Kidney tubule cell (primary cell): ENCODE measurements at places on chromosomes 3 and 15.

GRCh38 chr3:65412588-65412987, 626.1 kb downstream of the MAGI1 start:
- peak; percentile 86 for DNase-seq

DNA sequence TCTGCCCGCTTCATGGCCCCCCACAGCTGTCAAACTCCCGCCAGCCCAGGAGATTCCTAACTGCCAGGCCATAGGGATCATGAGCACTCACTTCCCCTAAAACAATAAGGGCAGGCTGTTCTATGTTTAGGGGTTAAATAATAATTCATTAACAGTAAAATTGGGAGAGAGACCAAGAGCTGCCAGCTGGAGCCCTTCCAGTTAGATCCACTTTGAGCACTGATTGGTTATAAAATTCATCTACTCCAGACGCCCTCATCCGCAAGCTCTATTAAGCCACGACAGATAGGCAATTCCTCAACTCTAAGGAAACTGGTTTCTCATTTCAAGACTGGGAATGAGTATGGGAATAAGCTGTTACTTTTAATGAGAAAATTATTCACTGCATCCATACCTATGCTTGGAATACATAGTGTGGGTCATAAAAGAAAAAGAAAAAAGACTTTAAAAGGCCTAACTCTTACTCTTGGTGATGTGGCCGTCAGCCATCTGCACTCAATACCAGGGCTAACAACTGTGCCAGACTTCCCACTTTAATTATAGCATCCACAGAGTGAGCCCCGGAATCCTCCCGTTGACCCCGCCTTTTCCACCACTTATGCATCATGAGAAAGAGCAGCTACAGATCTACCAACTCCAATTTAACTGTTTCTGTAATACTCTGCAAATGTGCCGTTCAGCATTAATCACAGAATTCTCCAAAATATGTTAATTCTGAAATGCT, 44.5 kb downstream of the IL17RD start:
- DNase-seq = no peak

DNA sequence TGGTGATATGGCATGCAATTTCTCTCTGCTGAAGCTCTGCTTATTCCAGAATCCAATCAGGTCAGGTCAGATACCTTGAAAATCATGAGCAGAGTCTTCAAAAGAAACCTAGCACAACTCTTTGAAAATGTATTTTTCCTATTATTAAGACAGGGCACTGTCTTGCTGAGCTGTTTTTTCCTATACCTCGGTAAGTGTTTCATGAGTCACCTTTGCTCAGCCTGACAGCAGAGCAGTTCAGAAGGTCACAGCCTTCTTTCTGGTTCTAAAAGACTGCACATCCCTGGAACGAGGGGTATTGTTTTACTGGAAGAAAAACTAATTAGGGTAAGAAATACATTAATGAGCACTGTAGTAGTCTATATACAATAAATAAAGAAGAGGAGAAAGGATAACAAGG, 422.0 kb downstream of the SOX2 start:
- DNase-seq = peak; percentile 32

DNA sequence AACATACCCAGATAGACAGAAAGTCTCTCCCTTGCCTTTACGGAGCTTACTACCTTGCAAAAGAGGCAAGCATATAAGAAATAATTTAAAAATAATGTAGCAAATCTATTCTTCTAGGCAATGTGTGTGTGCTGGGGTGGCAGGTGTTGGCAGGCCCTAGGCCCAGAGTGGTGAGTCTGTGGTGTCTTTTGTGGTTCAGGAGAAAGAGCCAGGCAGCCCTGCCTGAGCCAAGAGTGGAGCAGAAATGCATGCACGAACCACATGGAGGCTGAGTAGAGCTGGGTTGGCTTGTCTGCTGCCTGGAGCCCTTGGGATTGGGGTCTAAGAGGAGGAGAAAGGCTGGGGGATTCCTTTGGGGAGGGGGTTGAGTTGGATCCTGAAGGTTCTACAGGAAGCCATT, 70.2 kb upstream of the MYZAP start:
- no peak for DNase-seq

DNA sequence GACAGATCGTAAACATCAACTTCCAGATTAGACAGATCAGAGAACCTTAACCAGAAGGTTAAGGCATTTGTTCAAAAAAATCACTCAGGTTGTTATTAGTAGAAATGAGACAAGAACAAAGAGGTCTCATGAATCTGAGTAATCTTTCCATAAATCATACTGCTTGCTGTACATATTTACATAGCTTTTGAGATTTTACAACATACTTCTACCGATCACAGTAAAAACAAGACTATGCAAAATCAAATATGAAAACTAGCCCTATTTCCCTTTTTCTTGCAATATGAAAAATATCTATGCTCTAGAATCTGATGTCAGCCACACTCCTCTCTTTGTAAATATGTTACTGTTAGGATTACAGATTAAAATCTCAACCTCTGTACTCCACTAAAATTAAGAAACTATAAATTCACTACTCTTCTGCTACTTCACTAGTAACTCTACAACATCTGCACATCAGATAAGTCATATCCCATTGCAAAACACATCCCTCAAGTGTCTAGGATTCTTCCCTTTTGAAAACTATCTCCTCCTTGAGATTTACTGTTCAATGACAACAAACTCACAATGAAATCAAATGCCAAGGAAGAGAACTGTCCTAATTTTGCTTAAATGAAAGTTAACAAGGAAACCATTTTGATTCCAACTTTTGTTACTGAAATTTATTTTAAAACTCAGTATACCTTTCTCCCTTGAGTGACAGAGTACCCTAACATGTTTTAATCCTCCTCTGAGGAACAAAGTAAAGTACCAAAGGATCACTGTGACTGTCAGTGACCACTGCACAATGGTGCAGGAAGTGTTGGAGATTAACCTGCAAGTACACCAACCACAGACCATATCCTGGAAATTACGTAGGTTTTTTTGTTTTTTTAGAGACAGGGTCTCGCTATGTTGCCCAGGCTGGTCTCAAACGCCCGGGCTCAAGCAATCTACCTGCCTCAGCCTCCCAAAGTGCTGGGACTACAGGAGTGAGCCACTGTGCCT, 12.8 kb downstream of the DCUN1D1 start:
- DNase-seq = peak; percentile 16

DNA sequence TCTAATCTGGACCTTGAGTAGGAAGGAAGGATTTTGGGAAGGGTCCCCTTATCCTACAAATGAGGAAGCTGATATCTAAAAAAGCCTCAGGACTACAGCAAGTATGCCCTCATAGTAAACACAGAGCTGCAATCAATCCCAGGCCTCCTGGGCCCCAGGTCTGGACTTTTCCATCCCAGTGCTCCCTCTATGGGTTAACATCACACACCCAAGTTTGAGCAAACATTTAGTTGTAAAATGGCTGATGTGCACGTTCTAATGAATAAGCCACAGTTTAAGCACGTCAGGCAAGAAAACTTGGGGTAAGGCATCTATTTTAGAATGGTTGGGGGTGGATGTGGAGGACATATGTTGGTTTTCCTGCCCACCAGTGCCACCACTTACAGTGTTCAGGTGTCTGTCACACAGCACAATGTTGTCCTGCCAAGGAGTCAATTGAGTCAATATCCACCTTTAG, 44.3 kb upstream of the UBE2E1 start:
- peak; percentile 54 for DNase-seq

GRCh38 chr3:128081846-128082245, 29.6 kb downstream of the SEC61A1 start:
- DNase-seq = peak; percentile 98

- no peak for DNase-seq
Observed at GRCh38 chr3:171335559-171335958, 124.6 kb downstream of the TNIK start.

DNA sequence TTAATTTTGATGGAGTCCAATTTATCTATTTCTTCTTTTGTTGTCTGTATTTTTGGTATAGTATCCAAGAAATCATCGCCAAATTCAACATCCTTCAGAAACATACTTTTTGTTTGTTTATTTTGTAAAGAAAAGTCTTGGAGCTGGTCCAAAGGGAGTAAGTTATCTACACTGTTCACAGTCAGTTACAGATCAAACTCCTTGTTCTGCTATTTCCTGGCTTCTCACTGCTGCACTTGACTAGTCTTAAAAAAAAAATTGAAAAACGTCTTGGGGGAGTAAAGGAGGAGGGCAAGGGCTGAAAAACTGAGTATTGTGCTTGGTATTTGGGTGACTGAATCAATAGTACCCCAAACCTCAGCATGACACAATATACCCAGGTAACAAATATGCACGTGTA, 105.6 kb downstream of the NFKBIZ start:
- peak; percentile 84 for DNase-seq

GRCh38 chr3:49901366-49902339, 2.0 kb downstream of the MST1R start:
- no peak for DNase-seq

DNA sequence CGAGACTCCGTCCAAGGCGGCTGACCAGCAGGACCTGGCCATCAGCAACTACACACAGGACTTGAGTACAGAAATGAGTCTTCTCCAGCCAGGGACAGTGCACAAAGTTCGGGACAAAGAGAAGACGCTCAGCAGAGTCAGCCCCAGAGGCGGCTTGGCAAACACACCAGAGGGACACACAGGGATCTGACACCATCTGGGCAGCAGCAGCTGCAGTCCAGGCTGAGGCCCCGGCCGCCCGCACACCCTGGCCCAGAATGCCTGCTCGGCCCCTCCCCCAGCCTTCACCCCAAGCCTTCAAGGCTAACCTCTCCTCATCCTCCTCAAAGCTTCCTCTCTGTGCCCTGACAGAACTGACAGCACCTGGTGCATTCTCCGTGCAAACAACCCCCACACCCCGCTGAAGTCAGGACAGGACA, 61.1 kb downstream of the XXYLT1 start:
- DNase-seq = no peak

GRCh38 chr3:58340594-58341244, 8.0 kb downstream of the PXK start:
- no peak for DNase-seq

GRCh38 chr3:112136959-112137693, 4.1 kb upstream of the GCSAM start:
- DNase-seq = peak; percentile 53

GRCh38 chr15:78933823-78934654, 10.8 kb downstream of the CTSH start:
- DNase-seq = no peak

DNA sequence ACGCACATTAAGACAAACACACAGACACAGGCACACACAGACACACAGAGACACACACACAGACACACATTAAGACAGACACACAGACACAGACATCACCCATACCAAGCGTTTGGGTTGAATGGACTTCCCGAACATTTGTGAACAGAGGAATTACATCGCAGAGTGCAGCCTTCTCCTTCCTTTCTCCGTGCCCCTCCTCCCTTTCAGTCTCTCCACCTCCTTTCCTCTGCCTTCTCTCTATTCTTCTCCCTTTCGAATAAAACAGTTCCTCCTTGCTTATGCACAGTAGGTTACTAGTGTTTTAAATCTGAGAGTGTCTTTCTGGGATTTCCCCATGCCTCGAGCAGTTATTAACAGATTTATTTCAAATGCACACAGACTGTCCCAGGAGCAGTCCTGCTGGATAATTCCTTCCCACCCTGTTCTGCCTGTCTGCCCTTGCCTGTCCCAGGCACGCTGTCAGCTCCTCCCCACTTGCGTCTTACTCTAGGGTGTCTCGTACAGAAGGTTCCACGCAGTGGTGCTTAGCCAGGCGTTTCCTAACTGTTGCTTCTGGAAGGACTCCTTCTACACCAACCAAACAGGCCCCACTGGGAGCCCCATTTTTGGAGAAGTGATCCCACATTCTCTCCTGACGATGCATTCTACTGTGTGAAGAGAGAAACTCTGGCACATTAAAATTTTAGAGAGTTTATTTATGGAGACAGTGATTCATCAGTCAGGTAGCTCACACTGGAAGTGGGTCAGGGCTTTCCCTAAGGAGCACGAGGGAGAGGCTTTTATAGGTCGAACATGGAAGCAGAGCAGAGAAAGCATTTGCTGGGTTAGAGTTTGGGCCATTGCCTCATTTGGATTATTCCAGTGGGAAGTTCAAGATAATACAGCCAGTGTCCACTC, 163.8 kb downstream of the SV2B start:
- peak; percentile 75 for DNase-seq

DNA sequence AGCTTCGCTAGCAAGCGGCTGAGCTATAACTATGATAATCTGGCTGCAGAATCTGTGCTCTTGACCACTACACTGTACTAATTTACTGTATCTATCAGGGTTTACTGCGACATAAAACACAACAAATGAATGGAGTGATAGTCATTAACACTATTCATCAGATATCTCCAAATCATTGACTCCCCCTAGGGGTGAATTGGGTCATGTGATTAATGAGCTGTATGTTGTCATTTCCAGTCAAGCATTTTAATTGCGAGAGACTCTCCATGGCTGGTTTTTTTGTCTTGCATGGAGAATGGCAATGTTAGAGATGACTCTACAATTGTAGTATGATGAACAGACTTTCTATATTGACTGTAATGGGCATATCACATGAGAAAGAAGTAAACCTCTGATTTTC, 10.5 kb upstream of the TM4SF18 start:
- peak; percentile 57 for DNase-seq

DNA sequence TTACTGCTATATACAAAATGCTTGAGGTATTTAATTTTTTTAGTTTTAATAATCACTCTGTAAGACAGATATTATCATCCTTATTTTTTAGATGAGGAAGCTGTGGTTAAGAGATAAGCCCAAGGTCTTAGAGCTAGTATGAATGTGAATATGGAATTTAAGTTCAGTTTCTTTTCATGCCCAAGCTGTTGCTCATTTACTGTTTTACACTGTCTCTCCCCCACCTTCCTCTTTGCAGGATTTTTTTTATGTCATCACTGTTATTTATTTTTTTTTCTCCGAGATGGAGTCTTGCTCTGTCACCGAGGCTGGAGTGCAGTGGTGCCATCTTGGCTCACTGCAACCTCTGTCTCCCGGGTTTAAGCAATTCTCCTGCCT, 22.5 kb downstream of the MAP2K5 start:
- no peak for DNase-seq

- no peak for DNase-seq
Observed at GRCh38 chr3:133956353-133956752, 60.7 kb upstream of the RAB6B start.

DNA sequence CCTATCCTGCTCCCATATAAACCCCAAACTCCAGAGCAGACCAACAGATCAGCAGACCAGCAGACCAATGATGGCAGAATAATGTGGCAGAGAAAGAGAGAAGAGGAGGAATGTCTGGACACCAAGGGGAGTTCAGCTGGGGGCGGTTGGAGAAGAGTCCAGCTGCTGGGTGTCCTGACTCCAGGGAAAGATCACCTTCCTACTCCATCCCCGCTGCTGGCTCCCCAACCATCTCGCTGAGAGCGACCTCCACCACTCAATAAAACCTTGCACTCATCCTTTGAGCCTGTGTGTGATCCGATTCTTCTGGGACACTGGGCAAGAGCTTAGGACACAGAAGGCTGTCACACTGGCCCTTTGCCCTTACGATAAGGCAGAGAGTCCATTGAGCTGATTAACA, 12.8 kb upstream of the PLAAT1 start:
- DNase-seq = no peak

GRCh38 chr3:6605227-6605626, 255.7 kb upstream of the GRM7 start:
- no peak for DNase-seq
